ENCODE measurements at places on chromosomes 3 and 15. TPM values are rescaled to one million over a fixed set of nuclear protein-coding genes. Genes with fewer than 3 reads are reported as not detected.
A peak's percentile ranks its signal among the peaks of the same experiment; 100 is the strongest.

DNA sequence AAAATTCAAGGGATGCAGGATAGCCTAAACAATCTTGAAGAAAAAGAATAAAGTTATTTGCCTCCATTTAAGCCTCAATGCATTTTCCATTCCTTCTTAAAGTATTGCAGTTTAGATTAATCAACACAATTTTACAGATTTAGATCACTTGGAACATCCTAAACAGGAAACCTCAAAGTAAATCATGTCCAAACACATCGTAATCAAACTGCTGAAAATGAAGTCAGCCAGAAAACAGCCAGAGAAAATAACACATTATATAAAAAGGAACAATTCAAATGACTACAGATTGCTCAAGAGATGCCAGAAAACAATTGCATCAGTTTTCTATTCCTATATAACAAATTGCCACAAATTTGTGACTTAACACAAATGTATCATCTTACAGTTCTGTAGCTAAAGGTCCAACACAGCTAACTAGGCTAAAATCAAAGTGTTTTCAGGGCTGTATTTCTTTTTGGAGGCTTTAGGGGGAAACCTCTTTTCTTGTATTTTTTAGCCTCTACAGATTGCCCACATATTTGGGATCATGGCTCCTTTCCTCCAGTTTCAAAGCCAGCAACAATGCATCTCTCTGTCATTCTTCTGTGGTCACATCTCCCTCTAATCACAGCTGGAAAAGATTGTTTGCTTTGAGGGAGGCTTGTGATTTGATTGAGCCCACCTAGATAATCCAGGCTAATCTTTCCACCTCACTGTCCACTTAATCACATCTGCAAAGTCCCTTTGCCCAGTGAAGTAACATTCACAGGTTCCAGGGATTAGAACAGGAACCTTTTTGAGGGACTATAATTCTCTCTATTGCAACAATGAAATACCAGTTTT, 543.3 kb upstream of the UBE2E2 start:
- no peak for DNase-seq

DNA sequence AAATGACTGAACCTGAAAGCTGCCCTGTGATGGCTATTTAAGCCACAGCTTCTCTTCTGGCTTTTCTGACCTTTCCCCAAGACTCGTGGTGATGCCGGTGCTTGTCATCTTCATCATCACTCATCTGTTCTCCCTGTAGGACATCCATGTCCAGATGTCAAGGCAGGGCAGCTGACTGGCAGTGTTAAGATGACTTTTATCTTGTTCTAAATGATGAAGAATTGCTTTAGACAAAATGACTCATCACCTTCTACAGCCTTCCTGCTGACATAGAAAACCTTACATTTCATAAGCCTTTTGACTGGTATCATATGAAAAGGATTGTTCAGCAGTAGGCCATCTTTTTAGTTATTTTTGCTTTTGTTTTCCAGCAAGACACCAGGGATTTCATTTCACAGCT, 67.0 kb upstream of the GPR149 start:
- no peak for DNase-seq

The NEK10 gene
- under 0.01 TPM for total RNA-seq

The TIGIT gene
- total RNA-seq, result not detected

DNA sequence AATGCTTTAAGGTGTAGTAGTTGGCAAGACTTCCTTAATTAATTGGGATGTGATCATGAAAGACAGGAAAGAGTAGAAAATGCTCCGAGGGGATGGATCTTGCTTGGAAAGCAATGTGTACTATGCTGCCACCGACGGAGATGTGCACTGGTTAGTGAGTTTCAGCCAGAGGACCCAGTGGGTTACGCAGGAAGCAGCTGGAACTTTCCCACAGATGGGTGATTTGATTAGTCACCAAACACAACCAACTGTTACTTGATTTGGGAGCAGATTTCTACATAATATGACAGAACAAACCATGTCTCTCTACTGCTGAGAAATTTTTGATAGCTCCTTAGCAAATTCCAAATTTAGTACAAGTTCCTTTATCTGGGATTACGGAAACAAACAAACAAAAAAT, 245.4 kb upstream of the MCTP2 start:
- no peak for DNase-seq

The HRH1 gene
- total RNA-seq, result 3.2 TPM

The CAND2 gene
- total RNA-seq, result 12.0 TPM

DNA sequence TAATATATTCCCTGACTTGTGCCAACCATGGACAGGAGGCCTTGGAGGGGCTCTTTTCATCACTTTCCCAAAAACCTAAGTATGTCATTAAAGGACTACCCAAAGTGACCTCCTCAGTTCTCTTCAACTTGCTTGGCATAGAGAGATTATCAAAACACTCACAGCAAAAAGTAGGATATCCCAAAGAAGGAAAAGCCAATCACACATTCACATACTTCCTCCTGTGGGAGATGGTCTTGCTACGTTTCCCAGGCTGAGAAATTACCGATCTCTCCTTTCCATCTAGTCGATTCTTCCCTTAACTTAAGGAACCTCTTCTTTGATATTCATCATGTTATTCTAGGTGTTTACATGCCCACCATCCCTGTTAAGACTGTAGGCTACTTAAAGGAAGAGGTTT, 9.1 kb downstream of the DPPA4 start:
- no peak for DNase-seq

DNA sequence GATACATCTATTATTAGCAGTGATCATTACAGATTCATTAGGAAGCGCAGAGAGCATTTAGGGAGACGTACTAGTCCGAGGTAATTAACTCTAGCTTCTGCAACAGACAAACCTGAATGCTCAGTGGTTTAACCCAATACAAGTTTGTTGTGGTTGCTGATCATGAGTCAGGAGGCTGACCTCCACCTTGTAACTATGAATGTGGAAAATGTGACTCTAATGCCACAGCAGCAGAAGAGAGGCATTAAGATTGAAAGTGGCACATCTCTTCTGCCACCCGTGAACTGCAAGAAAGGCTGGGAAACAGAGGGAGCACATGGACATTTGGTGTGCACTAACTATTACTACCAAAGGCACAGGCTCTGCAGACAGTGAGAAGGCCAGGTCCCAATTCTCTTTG, 71.2 kb upstream of the C3orf80 start:
- no peak for DNase-seq

DNA sequence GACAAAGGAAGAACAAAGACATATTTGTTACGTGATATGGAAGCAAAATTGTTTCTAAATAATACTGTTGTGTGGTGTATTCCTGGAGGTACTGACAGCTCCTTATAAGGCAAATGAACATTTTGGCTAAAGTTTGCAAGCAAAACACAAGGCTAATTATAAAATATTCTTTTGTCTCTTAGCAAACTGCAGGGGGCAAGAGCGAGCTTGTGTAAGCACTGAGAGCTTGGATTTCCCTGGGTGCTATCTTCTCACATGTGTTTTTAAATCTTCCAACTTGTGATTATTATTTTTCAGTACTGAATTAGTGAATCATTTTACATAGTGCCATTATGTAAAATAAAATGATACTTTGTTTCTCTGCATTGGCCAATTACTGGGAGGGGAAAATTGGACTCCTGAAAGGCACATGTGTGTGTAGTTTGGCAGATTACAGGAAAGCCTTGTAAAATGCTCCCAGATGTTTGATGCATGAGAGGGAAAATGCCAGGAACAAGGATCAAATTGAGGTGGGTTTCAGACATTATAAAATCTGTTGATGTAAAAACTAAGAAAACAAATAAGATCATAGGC, 611.5 kb downstream of the AGBL1 start:
- DNase-seq, result no peak

The POLQ gene
- not detected for total RNA-seq

The ARRDC4 gene
- total RNA-seq, result 29.9 TPM

GRCh38 chr3:107384907-107385306, 7.7 kb downstream of the CCDC54 start:
- DNase-seq, result no peak

DNA sequence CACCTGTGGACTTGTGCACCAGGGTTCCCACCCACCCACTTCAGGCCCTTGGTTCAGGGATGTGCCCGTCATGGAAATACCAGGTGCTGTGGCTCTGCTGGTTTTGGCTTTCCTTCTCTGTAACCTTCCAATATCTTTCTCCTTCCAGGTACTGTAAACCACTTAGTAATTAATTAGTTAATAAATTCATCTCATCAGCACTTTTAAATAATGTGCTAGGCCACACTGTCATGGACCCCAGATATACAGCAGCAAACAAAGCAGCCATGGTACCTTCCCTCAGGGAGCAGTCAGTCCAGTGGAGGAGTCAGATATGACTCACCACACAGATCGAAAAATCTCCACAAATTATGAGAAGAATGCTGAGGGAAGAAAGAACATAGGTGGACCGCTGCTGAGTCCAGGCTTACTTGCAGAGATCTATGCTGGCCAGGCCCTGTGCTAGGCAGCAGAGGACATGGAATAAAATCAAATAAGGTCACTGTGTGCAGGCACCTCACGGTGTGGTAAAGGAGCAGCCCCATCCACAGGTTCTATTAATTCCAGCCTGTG, 6.8 kb upstream of the GATA2 start:
- DNase-seq, result no peak

DNA sequence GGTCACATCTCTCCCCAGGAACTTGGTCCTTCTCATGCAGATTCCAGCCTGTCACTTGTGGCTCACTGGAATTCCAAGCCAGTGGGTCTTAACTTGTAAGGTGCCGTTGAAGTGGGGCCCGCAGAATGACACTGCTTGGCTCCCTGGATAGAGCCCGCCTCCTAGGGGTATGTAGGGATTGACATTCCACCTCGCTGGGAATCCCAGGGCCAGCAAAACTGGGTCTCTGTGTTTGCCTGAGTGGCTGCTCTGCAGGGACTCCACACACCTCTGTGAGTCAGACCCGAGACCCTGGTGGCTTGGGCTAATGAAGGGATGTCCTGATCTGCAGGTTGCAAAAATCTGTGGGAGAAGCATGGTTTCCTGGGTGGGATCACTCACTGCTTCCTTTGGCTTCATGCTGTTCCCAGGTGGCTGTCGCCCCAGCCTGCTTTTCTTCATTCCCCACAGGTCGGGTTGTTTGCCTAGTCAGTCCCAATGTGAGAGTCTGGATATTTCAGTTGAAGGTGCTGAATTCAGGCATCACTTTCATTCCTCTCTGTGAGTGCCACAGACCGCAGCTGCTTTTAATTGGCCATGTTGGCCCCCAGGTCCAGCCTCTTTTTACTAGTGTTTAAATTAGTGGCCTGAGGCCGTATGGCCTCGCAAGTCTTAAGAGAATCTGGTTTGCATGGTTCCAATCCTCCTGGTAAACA, 156.0 kb upstream of the TRIM42 start:
- DNase-seq, result no peak

DNA sequence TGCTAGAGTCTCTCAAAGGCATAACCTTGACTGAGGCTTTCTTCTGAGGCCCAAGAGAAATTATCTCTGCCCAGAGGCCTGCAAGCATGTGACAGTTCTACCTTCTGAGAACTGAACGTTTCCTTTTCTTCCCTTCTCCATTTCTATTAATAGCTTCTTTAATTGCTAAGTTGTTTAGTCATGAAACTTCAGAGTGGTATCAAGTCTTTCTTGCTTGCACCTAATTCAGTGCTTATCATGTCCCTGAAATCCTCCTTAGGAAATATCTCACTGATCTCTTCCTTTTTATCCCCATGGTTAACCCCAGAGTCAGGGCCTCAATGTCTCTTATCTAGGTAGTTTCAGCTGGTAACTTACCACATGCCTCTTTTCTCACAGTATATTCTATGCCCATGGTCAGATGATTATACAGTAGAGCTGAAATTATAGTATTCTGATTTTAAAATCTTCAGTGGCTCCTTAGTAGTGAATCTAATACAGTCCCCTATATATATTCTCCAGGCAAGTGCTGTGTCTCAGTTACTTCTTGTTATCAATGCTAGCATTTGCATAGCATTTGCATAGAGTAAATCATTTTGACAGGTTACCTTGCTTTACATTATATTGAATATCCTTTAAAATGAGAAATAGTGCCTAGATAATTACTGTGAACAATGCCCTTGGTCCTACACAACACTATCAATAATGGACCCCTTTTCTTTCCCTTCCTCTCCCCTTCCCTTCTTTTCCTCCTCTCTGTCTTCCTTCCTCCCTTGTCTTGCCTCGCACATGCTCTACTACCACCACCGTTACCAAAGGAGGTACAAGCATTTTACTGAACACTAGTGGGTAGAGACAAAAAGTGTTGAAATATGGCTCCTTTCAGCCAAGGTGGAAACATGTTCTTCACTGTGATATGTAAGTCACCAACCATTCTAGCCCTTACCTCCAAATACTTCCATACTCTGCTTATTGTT, 33.0 kb downstream of the KBTBD8 start:
- no peak for DNase-seq

DNA sequence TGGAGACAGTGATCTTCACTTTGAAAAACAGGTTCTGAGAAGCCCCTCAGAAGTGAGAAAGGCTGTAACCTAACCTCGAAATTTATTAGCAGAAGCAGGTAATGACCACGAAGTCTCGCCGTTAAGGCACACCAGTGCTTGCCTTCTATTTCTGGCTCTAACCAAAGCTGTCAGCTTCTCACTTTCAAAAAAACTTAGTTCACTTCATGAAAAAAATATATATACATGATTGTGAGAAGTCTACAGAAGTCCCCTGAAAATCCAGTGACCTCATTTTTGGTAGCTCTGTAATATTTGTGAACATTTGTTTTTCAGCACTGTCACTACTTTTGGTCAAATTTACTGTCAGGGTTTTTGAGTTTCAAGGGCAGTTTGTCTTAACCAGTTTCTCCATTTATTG, 19.1 kb upstream of the AKAP13 start:
- DNase-seq, result no peak

- no peak for DNase-seq
Measured at GRCh38 chr15:101191242-101191641, 60.6 kb downstream of the CHSY1 start.

The CASR gene
- not detected for total RNA-seq

- DNase-seq, result no peak
Measured at GRCh38 chr15:73367624-73368300, 996 bp downstream of the HCN4 start.

- DNase-seq, result no peak
Measured at GRCh38 chr15:31301673-31301990, 25.0 kb upstream of the KLF13 start.

- DNase-seq, result peak; percentile 96
Measured at GRCh38 chr3:43153216-43154083, 47.6 kb upstream of the POMGNT2 start.

The ECE2 gene
- total RNA-seq, result not detected

GRCh38 chr3:21067031-21067813, 683.8 kb downstream of the ZNF385D start:
- DNase-seq, result no peak

DNA sequence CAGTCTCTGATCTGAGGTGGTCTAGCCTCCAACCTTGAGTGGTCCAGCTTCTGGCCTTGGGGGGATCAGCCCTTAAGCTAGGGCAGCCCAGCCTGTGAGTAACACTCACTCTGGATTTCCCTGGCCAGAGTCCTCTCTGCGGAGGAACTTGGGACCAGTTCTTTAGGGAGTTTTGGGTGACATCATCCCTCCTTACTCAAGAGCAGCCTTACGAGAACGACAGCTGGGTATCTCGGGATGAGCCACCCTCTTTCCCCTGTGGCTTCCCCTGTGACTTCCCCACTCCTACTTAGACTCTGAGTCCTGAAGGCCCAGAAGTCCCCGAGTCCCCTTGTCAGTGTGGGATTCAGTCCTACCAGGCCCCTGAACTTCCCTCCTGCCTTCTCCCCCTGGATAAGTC, 10.2 kb upstream of the PLXND1 start:
- no peak for DNase-seq

GRCh38 chr15:68781766-68782588, 38.7 kb downstream of the ANP32A start:
- DNase-seq, result peak; percentile 57

GRCh38 chr3:170689296-170689829, 103.5 kb upstream of the SLC7A14 start:
- no peak for DNase-seq

Measured in uterus (tissue), 4 donors.